ENCODE measurements at places on chromosomes 2 and 18.

GRCh38 chr18:50694147-50694546 lies 125.7 kb downstream of the MRO start:
- no peak for DNase-seq

DNA sequence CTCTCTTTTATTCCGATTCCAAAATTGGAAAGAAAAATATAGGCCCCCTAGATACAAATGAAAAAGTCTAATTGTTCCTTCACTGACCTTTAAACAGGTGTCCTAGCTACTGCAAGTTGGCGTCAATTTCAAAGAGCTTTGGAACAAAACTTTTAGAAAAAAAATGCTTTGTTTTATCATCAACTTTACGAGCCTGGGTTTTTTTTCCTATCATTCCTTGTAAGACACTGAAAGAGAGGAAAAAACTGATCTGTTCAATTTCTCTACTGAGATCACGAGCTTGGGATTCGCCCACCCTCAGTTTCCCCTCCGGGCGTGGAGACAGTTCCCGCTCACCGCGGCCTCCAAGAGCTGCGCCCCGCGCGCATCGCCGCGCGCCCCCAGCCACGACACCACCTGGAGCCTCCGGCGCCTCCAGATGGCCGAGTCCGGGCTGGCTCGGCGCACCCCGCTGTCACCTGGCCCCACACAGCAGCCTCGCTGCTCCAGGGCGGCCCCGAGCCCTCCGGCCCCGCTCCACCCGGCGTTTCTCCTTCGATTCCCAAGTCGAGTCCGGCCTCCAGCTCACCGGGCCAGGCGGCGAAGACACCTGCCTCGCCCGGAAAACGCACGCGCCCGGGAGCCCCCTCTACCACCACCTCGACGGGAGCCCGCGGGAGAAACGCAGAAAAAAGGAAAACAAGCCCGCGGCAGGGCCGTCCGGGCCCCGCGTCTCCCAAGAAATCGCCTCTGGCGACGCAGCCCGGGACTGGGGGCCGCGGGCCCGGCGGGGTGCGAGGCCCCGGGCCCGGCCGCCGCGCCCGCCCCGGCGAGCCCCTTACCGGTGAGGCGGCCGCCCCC lies 656 bp downstream of the TBC1D8 start:
- DNase-seq: no peak

DNA sequence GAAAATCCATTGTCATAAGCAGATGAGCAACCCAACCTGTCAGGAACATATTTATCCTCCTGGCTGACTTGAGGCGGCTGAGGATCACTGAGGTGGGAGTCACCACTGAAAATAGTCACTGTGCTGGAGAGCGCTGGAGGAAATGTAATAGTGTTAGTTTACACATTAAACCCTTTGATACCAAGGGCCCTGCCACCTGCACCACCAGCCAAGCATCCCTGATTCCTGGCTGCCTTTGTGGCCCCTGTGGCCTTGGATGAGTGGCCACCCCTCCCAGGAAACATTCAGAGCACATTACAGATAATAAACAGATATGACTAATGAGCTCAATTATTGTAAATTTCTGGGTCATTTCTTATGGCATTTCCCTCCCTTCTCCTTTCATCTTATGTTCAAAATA lies 105.9 kb downstream of the LYPD1 start:
- no peak for DNase-seq

GRCh38 chr18:40371673-40372072 lies 1583.4 kb upstream of the PIK3C3 start:
- DNase-seq: no peak

DNA sequence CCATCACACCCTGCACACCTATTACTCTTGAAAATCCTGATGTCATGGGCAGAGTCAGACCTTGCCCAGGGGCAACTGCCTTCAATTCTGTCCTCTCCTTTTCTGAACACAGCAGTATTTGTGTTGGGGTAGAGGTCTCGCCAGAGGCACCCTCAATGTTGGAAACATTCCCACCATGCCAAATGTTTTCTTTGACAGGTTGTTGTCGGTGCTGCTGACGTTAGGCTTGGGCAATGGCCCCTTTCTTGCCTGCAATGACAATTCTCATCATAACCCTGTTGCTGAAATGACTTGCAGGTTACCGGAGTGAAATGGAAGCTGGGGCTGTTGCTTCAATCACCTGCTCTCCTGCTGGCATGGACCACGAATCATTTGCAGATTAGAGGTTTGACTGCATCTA lies 17.9 kb downstream of the GKN1 start:
- DNase-seq: no peak

GRCh38 chr2:235235977-235236767 lies 257.7 kb upstream of the AGAP1 start:
- no peak for DNase-seq

DNA sequence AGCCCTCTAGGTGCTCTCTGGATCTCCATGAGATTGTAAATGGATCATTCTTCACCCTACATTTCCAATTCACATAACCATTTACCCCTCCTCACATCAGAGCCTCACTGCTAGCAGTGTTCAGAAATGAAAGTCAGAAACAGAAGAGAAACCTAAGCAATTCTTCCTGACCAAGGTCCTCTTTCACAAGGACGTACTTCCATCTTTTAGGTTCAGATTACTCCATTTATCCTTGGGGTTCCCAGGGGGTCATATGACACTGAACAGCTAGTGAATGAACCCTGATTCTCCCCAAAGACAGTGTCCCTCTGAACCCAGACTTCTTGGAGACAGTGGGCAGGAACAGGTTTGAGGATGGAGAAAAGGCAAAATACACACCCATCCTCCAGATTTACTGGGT lies 12.9 kb upstream of the MARCO start:
- no peak for DNase-seq

GRCh38 chr2:48232351-48232750 lies 297.6 kb upstream of the STON1 start:
- no peak for DNase-seq

- DNase-seq: no peak
These were observed 137.7 kb downstream of the THNSL2 start for GRCh38 chr2:88307817-88308216.

DNA sequence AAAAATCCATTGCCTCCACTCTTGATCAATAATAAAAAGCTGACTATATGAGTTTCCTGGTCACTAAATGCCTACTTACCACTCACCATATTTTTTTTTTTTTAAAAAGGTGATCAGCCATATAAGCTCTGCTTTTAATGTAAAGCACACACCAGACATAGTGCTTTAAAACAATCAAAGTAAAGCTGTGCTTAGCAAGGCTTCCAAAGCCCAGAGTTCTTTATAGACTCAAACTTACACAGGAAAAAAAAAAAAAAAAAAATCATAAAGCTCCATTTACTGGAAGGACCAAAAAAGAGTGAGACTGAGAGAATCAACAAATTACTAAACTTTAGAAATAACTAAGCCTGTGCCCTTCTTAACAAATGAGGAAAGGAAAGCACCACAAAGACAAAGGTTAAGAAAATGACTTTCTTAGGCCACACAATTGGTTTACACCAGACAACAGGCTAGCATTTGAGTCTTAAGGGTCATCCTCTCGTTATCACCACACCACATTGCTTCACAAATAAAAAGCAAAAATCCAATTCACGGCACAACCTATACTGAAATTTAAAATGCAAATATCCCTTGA lies 11.2 kb downstream of the ACVR1 start:
- DNase-seq: no peak

- no peak for DNase-seq
These were observed 368.0 kb upstream of the RAB6C start for GRCh38 chr2:129611471-129611870.

- DNase-seq: no peak
These were observed 22.9 kb downstream of the QPCT start for GRCh38 chr2:37367310-37367709.

DNA sequence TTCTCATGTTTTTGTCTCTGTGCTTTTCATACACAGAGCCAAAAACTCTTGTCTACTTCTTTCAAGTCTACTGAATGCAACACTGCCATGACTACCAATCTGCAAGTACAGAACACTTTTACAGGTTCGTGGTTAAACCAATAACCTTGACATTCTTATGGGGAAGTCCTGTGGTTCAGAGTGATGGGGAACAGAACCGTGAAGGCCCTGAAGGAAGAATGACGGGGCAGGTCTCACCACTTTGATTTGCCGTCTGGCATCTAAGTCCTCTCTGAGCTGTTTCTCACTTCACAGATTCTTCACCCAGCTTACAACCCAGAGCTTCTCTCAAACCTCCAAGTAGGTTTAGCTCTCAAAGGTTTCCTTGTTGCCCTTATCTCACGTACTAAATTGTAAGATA lies 117.5 kb upstream of the SNTG2 start:
- no peak for DNase-seq

- DNase-seq: no peak
These were observed 82.0 kb downstream of the THADA start for GRCh38 chr2:43513796-43514195.

DNA sequence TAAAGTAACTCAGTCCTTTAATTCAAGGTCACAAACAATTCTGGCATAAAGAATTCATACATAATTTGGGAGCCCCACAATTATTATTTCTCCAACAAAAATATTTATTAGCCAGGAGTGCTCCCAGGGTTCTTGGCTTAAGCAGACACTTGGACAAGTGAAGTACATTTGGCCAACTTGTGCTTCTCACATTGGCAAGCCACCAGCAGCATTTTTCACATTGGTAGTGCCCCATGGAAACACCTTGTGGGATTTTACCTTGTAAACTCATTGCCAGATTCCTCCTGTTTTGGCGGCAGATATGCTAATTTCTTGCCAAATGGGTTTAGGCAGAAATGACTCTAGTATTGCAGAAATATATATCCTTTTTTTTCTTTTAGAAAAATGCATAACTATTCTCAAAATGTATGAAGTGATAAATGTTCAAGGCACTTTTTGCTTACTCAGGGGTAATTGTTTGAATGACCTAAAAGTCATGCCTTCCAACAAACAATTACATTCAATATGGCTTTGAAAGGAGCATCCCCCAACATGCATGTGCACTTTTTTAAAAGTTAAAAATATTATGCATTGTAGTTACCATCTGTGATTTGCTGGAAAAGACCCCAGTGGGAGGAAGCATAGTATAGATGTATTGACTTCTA lies 113.5 kb downstream of the CSRNP3 start:
- DNase-seq: no peak

DNA sequence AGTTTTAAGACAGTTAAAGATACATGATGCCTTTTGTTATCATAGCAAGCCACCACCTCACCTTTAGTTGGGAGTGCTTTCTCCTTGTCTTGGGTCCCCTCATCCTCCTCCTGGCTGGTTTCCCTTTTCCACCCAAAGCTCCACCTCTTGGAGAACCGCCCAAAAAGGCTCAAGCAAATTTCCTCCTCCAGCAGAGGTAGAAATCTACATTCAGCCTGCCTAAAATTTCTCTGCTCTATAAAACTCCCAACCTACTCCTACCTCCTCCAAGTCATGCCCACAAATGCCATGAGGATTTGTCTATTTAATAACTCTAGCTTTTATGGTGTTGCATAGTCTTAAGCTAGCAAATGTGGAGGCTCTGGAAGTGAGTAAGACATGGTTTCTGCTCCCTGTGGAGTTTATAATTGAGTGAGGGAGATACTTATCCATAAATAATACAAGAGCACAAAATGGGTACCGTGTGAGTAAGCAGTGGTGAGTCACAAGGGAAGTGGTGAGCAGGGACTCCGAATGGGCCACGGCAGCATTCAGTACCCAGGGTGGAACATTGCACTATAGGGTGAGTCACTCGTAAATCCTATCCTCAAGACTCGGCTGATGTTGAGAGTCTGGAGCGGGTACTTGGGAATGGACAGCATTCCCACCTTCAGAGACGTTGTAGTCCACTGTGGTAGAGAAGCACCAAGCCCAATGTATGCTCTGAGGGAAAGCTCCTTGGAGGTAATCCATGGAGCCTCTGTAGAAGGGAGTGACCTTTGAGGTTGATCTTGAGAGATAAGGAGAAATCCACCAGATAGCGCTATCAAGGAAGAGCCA lies 146.3 kb downstream of the RTN4 start:
- DNase-seq: no peak

DNA sequence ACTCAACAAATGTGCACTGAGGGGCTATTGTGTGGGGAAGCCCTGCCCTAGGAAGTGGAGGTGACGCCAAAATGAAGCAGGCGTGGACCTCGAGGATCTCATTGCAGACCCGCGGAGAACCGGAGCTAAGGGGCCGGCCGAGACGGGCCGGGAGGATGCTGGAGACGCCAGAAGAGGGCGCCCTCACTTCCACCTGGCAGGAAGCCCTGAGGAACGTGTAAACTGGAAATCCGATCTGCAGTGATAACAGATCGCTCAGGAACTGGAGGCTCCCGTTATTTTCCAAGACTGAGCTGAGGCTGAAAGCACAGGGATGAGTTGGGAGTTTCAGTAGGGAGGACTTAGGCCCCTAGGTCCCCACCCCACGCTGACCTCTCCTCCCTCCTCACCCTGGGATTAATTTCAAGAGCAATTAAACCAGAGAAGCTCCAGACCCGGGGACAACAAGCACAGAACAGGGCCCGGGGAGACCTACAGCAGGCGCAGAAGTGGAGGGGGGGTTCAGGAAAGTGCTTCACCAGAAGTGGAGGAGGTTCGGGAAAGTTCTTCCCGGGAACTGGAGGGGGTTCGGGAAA lies 7.7 kb upstream of the COL6A3 start:
- no peak for DNase-seq

DNA sequence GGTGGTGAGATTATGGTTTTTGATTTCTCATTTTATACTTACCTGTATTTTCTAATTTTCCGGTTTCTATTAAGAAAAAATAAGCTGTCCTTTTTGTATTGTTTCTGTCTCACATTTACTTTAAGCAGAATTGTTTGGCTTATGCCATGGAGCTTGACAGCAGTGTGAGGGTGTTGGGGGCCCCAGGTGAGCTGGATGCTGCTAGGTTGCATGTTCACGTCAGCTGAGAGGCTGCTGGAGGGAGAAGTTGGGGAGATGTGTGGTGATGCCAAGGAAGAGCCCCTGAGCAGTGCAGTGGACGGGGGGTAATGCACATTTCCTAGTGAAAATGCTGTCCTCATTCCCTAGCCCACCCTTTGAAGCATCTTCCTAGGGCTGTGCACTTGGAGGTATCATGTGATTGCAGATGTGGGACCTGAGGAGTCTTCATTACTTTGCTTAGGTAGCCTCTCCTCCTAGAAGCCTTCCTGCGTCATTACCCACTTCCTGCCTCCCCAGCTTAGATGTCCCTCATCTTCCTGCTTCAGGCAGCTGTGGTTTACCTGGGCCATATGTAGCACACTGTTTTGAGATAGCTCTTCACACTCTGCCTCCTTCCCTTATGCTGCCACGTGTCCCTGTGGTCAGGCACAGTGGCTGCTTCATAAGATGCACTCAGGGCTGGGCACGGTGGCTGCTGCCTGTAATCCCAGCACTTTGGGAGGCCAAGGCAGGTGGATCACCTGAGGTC lies 16.2 kb downstream of the ATG16L1 start:
- DNase-seq: no peak

GRCh38 chr2:191385416-191386160 lies 140.4 kb downstream of the MYO1B start:
- DNase-seq: no peak
